Substantia nigra (tissue), 51 donors: ENCODE measurements at places on chromosomes 2 and 18.

- no peak for DNase-seq
Observed at GRCh38 chr2:7030810-7031209, 113.6 kb downstream of the RNF144A start.

DNA sequence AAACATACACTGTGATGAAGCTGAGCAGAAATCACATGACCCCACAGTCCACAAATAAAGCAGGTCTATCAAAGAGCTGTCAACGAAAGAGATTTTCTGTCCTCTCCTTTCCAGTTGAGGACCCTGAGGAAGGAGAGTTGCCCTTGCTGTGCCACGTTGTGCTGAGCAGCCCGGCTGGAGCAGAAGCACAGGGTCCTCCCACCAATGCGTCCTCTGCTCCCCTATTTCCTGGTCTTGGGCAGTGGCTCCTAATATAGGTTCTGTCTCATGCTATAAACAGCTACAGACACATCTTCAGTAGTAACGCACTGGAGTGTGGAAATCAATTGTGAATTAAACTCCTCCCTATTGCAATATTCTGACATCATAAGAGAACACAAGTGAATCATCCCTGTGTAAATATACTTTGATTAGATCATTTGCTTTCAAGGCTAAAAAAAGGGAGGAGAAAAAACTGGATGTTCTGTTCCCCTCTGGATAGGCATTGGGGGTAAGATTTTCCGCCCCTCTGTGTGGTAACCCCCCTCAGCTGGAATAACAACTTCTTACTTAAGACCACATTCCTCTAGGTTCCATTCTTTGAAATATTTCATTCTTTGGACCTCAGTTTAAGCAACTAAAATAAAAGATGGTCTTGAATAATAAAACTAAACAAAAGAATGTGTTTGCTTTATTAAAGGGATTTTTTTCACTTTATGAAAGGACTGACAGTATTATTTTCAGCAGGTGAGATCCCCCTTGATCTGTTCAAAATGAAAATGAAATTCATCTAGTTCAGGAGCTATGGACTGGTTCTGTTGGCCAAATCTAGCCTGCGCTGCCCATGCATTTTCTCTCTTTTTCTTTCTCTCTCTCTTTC is 8.3 kb upstream of the RHOB start:
- no peak for DNase-seq

GRCh38 chr2:108616751-108617161 is 82.5 kb downstream of the LIMS1 start:
- DNase-seq, result no peak

DNA sequence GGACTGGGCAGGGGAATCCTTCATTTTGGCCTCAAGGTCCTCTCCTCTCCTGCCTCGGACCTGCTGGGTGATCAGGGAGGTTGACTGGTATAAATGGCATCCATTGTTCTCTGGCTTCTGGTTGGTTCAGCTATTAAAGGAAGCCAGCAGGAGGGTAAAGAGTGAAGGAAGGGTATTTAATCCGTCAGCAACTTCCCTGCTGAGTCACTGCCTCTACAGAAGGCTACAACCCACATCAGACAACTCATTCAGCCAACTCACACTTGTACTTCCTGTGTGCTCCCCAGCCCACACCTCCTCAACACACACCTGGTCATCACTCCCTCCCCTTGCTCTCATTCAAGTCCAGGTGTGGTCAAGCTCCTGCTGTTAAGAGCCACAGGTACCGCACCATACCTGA is 68.3 kb upstream of the MRPS9 start:
- no peak for DNase-seq

- DNase-seq, result no peak
Observed at GRCh38 chr18:36066686-36067054, 689 bp downstream of the RPRD1A start.

GRCh38 chr2:3462493-3463104 is 56.7 kb downstream of the ADI1 start:
- no peak for DNase-seq

- no peak for DNase-seq
Observed at GRCh38 chr2:219445220-219445640, 10.6 kb downstream of the SPEG start.

DNA sequence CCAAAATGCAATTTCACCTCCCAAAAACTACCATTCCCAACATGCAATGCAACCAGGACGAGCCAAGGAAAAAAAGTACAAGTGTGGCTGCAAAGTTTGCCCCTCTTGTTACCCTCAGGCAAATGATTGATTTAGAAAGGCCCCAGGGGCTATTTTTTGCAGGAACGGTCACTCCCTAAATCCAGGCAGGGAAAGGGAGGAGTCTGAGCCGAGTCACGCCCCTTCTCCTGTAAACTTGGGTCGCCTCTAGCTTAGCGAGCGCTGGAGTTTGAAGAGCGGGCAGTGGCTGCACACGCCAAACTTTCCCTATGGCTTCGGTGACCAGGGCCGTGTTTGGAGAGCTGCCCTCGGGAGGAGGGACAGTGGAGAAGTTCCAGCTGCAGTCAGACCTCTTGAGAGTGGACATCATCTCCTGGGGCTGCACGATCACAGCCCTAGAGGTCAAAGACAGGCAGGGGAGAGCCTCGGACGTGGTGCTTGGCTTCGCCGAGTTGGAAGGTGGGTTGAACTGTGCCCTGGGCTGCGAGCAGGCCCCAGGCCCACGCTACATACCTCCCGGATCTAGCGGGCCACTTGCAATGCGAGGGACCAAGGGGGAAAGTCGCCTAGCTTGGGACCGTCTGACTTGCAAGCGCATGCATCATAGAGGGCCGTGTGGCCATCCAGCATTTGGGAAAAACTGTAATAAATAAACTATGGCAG is at the start of gene GALM:
TSS of gene GALM (plus strand) at position 261 of the 702 bp plus-strand sequence. CDS start at position 309, 48 bp downstream.
- DNase-seq, result peak; percentile 10

- no peak for DNase-seq
Observed at GRCh38 chr18:50138181-50139064, 56.5 kb downstream of the MYO5B start.

GRCh38 chr2:202841090-202841867 is 30.3 kb downstream of the ICA1L start:
- DNase-seq, result no peak

- DNase-seq, result no peak
Observed at GRCh38 chr2:176085861-176086771, 2.4 kb upstream of the EVX2 start.

- no peak for DNase-seq
Observed at GRCh38 chr18:27665264-27665799, 480.2 kb upstream of the CHST9 start.

GRCh38 chr2:20436716-20437470 is 10.0 kb upstream of the RHOB start:
- DNase-seq, result no peak

- no peak for DNase-seq
Observed at GRCh38 chr2:74419345-74419744, 2.1 kb downstream of the C2orf81 start.
